Stimulated activated CD4-positive, alpha-beta T cell treated with anti-CD3 and anti-CD28 coated beads, Interleukin-15, amount 100 ng/mL, for 24 hours (primary cell): ENCODE measurements at places on chromosomes 5 and 9.

GRCh38 chr9:68558545-68558944 is 17.9 kb upstream of the TMEM252 start:
- no peak for DNase-seq

GRCh38 chr5:27465140-27465539 is 426.8 kb upstream of the CDH9 start:
- DNase-seq = no peak

DNA sequence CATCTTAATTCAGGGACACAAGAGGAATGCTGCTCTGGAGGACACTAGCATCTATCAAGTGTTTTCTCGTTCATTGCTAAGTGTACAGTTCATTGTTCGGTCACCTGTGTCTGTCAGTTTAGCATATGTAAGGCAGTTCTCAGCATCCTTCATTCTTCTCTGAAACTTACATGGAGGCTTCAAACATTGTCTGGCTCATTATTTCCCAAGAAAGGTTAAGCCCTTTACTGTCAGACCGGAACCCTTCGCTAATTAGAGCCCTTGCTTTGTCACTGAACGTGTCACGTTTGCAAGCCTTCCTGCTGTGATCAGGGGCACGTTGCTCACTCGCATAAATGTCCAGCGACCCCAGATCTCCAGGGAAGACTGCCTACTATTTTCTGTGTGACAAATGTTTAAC is 62.3 kb upstream of the RIOK2 start:
- no peak for DNase-seq

- no peak for DNase-seq
Observed at GRCh38 chr9:4318741-4319140, 18.9 kb upstream of the GLIS3 start.

GRCh38 chr9:20786807-20787206 is 102.7 kb downstream of the FOCAD start:
- no peak for DNase-seq

- DNase-seq = no peak
Observed at GRCh38 chr5:1752881-1753280, 46.8 kb downstream of the MRPL36 start.

- DNase-seq = no peak
Observed at GRCh38 chr9:108281696-108282095, 574.1 kb downstream of the ACTL7B start.

- DNase-seq = no peak
Observed at GRCh38 chr9:136021171-136021871, 60.1 kb upstream of the UBAC1 start.

GRCh38 chr9:134321946-134322741 is 4.1 kb upstream of the RXRA start:
- DNase-seq = no peak

DNA sequence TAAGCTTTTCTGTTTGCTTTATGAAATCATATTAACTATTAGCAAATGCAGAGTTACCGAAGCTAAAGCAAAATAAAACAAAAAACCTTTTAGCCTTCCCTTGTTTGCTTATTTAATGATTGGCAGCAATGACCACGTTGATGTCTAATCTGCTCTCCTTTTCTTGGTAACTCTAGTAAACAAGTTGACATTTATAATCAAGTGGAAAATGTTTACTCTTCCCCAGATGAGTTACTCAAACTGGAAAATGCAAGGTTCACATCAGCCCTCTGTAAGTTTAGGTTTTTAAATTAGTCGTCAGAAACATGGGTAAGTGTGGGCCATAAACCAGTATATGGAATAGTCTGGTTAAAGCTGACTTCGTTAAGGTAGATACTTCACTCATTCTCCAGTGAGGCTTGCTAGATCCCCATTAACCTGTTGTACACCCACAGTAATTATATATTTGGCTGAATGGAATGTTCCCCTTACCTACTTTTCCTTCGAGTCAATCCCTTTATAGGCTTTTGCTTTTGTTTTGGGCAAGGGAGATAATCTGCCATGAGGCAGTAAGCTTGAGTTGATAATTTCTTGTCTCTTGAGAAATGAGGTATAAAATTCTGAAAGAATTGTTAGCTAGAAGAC is 100.9 kb downstream of the GDNF start:
- no peak for DNase-seq

DNA sequence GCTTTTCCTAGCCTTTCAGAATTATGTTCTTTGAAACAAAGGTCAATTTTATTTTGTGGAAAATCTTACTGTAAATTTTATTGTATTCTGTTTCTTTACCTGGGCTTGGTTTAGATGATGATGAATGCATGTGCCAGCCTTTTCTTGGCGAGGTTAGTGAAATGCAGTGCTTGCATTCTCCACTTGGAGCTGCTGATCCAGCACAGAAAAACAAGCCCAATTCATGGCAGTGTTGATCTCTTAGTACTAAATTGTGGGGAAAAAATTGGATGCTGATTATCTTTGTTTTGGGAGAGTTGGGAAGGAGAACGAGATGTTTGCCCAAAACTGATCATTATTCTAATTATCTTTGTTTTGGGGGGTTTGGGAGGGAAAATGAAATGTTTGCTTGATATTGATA is 3.7 kb downstream of the HABP4 start:
- peak; percentile 20 for DNase-seq

DNA sequence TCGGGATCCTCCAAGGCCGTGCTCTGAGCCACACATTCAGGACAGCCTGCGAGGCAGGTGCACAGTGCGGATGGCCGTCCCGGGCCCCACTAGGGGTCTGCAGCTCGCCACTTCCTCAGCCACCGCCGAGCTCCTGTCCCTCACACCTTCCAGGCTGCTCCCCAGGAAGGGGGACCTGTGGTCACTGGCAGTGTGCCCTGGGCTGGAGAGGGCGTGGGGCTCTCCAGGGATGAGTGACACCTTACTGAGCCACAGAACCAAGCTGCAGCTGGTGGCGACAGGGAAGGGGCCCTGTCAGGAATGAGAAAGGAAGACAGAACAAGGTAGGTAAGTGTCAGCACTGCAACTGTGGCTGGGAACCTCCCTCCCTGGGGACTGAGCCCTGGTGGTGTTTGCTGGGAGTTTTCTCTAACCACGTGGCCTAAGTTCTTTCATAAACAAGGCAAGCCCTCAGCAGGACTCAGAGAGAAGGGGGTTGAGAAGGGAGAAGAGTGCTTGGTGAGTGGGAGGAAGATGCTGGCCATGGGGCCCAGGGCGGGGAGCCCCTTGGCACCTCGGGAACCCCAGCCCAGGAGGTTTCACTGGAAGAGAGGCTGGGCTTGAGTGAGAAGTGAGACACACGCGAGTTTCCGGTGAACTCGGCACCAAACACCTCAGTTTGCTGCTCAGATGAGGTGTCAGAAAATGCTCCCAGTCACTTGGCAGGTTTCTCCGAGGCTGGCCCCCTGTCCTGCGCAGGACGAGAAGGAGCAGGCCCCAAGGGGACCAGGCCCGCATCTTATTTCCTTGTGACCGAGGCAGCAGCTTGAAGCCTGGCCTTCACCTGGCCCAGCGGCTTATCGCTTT is 5.2 kb downstream of the IL13 start:
- DNase-seq = peak; percentile 67

DNA sequence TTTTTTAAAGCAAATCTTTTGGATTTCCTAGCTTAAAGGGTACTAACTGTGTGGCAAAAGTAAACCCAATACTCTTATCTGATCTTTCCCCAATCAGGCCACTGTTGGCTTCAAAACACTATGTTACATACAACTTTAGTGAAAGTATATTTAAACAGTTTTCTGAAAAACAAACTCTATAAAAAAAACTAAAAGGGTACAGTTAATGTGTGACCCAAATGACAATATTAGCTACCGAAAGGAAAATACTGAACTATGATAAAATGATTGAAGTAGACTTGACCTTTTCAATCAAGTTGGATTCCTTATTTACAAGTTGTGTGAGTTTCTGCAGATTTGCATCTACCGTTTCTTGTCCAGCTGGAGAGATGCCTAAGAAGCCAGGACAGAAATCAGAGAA is 5.8 kb downstream of the MTX3 start:
- no peak for DNase-seq

- DNase-seq = no peak
Observed at GRCh38 chr5:116354699-116355098, 219.9 kb downstream of the SEMA6A start.

- DNase-seq = no peak
Observed at GRCh38 chr5:129902816-129903215, 1.4 kb upstream of the CHSY3 start.

- DNase-seq = no peak
Observed at GRCh38 chr5:54985301-54986268, at the start of gene ESM1. ESM1 (minus strand) TSS chr5:54985593; CDS start chr5:54985517, 76 bp downstream.

DNA sequence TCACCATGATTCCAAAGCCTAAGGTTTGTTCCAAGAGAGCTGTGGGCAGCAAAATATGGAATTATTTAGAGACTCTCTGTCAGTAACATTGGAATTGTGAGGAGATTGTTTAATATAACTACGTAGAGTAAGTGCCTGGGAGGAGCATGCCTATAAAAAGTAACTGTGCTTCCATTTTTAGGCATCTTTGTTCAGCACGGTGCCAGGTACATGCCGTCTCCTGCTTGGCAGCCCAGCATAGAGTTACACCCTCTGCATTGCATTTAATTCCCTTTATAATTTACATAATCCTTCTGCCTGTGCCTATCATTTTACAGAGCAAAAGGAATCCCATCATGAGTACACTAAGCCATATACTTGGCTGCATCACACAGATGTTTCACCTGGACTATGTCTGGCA is 32.1 kb upstream of the ALDH1A1 start:
- DNase-seq = no peak

DNA sequence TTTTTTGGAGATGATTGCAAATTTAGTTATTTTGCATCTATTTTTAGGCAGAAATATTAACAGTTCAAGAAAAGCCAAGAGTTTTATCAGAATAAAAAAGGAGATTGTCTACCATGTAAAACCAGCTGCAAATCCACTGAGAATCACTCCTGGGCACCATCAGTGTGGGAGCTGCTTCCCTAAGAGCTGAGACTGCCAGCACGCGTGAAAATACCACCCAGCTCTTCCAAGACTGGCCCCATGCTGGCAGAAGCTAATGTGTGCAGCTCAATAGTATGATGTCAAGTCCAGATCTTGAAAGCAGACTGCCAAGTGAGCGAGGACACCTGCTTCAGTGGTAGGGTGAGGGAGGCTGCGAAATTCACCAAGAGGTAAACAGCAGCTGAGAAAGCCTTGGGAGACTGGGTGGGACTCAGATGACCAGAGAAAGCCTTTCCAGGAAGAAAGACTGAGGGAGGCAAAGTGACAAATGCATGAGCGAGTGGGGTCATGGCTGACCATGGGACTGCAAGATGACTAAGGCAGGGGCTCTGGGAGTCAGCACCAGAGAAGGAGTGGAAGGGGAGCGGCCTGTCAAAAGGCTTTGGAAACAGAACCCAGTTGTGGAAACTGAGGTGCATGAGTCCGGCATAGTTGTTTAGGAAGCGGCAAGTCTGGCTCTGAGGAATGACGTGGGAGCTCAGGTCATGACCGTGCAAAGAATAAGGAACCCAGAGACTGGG is 200.9 kb downstream of the GADD45G start:
- DNase-seq = no peak

DNA sequence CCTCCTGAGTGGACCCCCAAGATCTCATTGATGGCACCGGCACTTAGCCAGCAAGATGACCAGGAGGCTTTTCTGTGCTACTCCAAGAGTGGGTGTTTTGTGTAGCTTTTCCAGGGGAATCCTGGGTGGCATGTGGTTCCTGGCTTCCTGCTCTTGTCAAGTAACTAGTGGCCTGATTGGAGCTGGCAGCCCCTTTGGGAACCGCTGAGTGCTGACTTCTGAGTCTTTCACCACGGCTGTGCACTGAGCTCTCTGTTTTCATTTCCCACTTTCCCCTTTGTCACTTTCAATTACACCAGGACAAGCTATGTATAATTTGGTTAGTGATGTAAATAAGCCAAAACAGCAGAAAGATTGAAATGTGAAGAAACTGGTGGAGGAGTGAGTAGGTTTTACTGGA is 255.4 kb downstream of the GOLPH3 start:
- DNase-seq = no peak

GRCh38 chr9:98593354-98594253 is 115.1 kb downstream of the GABBR2 start:
- no peak for DNase-seq

DNA sequence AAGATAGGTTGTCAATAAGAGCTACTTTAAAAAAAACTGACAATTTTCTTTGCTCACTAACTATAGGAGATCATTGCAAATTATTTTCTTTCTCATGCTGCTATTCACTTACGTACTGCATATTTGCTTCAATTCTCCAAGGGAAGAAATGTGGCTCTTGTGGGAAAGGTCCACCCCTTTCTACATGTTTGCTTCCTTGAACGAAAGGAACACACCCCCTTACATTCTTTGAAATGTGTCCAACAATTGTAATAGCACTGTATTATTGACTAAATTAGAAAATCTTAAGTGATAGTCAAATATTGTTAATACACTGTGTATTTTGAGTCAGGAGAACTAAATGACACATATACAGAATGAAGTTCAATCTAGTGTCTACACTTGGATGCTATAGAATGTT is 5.2 kb downstream of the MEF2C start:
- DNase-seq = no peak

DNA sequence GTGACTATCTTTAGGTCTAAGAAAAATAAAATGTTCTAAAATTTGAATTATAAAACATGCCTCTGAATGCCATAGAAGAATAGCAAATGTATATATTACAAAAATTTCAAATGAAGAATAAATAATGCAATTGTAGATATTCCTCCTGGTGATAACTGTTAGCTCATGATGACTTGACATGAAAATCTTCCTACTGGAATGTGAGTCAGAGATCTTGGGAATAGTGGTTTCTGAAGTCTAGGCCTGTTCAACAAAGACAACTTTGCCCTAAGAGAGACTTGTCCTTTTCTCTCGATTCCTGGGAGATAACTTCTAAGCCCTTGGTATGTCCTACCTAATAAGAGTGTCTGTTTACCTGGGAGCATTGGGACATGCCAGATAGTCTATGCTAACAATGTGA is 746.3 kb upstream of the RIOK2 start:
- no peak for DNase-seq

GRCh38 chr9:3699883-3700282 is 174.1 kb upstream of the RFX3 start:
- no peak for DNase-seq

- DNase-seq = no peak
Observed at GRCh38 chr9:35882996-35883395, 12.8 kb upstream of the OR13J1 start.

DNA sequence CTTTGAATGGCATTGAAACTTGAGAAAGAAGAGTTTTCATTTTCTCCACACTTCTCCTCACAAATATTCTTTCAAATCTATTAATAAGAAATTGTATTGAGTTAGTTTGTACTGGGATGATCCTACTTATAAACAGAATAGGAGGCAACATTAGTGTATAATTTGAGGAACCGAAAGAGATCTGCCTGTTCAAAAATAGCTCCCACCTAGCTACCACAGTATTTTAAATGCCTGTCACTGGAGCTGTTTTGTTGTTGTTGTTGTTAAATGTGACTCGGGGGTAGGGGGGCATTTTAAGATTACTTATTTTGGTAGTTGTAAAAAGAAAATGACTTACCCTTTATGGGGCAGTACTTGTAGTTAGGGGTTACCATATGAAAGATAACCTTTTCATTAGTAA is 20.1 kb upstream of the HAPLN1 start:
- no peak for DNase-seq

- peak; percentile 7 for DNase-seq
Observed at GRCh38 chr5:138755084-138755748, 2.0 kb downstream of the CTNNA1 start.
